ENCODE measurements at places on chromosomes 12 and 14. TPM values are rescaled to one million over a fixed set of nuclear protein-coding genes. Genes with fewer than 3 reads are reported as not detected.

GRCh38 chr12:2111826-2112225 is 59.0 kb downstream of the CACNA1C start:
- no peak for DNase-seq

DNA sequence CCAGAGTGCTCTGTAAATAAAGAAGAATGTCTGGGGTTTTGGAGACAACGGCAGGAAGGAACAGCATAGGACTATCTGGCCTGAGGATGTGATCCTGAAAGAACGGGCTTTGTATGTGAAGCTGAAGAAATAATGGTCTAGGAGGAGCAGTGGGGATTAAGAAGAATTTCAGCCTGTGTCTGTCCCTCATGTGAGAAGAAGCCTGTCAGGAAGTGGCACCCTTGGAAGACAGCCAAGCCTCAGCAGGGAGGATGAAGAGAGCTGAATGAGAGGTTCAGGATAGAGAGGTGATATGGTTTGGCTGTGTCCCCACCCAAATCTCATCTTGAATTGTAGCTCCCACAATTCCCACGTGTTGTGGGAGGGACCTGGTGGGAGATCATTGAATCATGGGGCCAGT is 56.9 kb upstream of the TCL1A start:
- no peak for DNase-seq

GRCh38 chr14:77862154-77862786 is 62.4 kb downstream of the ADCK1 start:
- DNase-seq: peak; percentile 45

DNA sequence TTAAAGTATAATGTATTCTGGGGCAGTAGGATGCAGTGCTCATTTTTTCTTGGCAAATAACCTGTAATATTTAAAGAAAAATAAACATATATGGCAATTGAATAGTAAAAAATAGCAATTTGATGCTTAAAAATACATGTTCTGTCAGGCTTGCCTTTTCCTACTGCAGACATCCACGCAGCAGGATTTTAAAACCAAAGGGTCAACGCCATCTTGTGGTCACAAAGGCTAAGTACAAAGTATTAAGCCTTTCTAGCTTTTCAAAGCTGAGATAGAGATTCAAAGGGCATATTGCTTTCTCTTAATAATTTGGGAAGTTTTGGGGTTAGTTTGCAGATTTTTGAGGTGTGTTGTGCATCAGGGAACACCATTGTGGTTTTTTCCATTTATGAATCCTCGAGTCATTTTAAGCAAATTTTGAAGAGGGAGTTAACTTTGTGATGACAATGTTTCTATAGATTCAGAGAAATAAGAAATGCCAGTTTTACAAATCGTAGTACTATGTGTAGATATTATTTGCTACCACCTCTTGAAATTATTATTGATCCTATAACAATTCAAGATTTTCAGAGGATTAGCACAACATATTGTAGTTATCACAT is 4.7 kb upstream of the CCER1 start:
- peak; percentile 39 for DNase-seq

GRCh38 chr14:20327005-20327869 is 5.8 kb downstream of the CCNB1IP1 start:
- peak; percentile 58 for DNase-seq

GRCh38 chr14:21011136-21011535 is 12.0 kb downstream of the SLC39A2 start:
- no peak for DNase-seq

DNA sequence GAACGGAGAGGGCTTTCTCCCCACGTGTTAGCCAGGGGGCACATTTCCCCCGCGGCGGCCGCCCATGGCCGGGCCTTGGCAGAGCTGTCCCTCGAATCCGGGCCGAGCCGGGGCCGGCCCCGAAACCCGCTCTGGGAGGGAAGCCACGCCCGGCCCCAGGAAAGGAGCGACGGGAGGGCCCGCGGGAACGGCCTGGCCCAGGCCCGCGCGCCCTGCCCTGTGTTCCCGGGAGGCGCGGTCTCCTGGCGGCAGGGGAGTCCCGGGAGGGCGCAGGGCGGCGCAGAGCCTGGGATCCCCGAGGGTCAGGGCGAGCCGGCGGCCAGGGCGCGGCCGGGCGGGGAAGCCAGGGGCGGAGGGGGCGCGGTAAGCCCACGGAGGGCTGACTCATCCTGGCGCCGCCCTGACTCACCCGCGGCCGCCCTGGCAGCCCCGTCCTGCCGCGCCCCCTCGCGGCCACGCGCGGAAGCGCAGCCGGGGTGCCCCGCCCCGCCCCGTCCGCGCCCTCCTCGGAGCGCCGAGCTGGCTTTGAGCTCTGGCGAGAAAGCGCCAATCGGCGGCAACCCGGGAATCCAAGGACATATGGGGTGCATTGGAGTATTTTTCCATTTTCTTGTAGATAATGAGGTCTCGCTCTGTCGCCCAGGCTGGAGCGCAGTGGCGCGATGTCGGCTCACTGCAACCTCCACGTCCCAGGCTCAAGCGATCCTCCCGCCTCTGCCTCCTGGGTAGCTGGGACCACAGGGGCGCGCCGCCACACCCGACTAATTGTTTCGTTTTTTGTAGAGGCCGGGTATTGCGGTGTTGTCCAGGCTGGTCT is 31.8 kb upstream of the PLEKHG6 start:
- no peak for DNase-seq

DNA sequence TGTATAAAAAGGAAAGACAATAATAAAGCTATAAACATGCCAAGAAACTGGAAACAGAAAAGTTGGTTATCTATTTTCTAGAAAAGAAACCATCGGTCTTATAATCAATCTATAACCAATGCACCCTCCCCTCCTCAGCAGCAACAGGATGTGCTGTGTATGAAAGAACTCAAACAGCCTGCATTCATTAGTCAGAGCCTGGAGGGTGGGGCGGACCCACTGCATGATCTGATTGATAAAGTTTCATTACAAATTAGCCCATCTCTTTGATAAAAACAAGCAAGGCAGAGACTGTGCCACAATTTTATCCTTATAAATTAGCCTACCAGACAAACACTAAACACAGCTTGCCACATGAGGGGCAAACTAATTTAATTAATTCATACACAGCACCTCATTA is 448.1 kb downstream of the BCAT1 start:
- DNase-seq: no peak

DNA sequence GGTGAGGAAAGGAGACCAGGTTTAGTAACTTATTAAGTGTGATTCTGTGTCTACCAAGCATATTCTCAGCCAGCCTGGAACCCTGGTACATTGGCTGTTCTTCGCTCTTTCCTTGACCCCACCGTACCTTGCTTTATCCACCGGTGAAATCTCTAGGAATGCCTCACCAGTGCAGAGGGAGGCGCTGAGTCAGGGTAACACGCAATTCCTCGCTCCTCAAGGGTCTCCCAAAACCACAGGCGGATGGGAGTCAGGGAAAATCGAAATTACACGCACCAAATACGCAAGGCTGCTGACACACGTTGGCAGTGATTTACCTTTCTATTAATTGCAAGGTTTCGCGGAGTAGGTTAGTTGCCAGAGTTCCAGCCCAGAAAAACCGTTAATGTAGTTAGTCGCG is 845 bp downstream of the L3HYPDH start:
- peak; percentile 2 for DNase-seq

GRCh38 chr14:86712727-86713126 is 1182.8 kb downstream of the FLRT2 start:
- DNase-seq: no peak

GRCh38 chr14:102949062-102949800 is 26.8 kb downstream of the AMN start:
- no peak for DNase-seq

GRCh38 chr14:91693346-91693745 is 38.5 kb downstream of the CATSPERB start:
- DNase-seq: no peak

The TBK1 gene
- total RNA-seq: 27.0 TPM

The SYCP3 gene
- total RNA-seq: not detected

The CFAP251 gene
- 2.6 TPM for total RNA-seq

The ADAM21 gene
- total RNA-seq: 0.98 TPM

The FANCM gene
- 10.9 TPM for total RNA-seq

The KRT79 gene
- total RNA-seq: not detected

The STYK1 gene
- total RNA-seq: 4.4 TPM

Measured in HCT116 (cell line).